Kidney epithelial cell (primary cell): ENCODE measurements at places on chromosomes 7 and 10. TPM values are rescaled to one million over a fixed set of nuclear protein-coding genes. Genes with fewer than 3 reads are reported as not detected.

The VWC2 gene
- total RNA-seq = under 0.01 TPM in 2 replicates

The CYTH3 gene
- total RNA-seq = 24.9 and 44.8 TPM in 2 replicates

The LRRC18 gene
- total RNA-seq = not detected in 2 replicates

The OPN1SW gene
- not detected in 2 replicates for total RNA-seq

The PSD gene
- 2.0 and 3.8 TPM in 2 replicates for total RNA-seq

The CPVL gene
- total RNA-seq = 19.1 and 25.9 TPM in 2 replicates

The CC2D2B gene
- not detected in 2 replicates for total RNA-seq

The GIMAP6 gene
- total RNA-seq = 0.34 TPM in 1 of 2 replicates, not detected in the other

The APBB1IP gene
- 0.07 and 1.8 TPM in 2 replicates for total RNA-seq

The CAMK2B gene
- 0.68 TPM in 1 of 2 replicates, not detected in the other for total RNA-seq

The NKX1-2 gene
- not detected in 2 replicates for total RNA-seq

The FRAT2 gene
- total RNA-seq = 10.7 and 13.6 TPM in 2 replicates

The GPR146 gene
- total RNA-seq = 0.21 TPM in 2 replicates

The ABCA13 gene
- 0.71 and 1.7 TPM in 2 replicates for total RNA-seq

The SLC39A12 gene
- total RNA-seq = not detected in 2 replicates

The TNS3 gene
- total RNA-seq = 41.2 and 57.0 TPM in 2 replicates

The ABCB8 gene
- total RNA-seq = 36.8 and 37.1 TPM in 2 replicates

DNA sequence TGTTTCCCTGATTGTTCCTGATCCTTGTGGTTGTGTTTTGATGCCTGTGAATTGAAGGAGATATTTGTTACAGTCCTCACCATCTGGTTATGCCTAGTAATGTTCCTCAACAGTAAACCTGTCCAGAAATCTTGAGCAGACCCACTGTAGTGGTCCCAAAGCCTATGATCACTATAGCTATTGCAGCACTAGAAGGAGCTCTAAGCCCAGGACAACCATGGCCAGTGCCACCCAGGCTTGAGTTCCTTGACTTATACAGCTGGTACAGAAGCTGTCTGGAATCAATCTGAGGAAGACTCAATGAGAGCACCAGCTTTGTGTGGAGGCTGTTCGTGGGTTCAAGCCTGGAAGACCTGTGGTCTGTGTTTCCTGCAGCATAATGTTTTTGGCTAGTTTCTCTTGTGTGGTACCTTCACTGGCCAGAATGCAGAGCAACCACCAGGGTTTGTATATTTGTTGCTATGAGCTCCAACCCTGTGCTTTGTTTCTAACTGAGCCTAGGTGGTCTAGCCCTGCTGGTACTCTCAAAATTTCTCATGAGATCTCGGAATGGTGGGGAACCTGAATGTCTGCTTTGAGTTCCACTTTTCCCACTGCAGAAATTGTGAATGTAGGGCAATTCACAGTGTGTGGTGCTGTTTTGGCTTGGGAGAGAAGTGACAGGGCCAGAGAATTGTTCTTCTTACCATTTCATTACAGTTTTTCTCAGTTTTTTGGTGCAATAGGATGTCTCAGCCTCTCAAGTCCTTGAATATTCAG is 355.2 kb downstream of the SUGCT start:
- no peak for DNase-seq

GRCh38 chr7:29384277-29384676 is 179.4 kb upstream of the PRR15 start:
- DNase-seq = no peak

DNA sequence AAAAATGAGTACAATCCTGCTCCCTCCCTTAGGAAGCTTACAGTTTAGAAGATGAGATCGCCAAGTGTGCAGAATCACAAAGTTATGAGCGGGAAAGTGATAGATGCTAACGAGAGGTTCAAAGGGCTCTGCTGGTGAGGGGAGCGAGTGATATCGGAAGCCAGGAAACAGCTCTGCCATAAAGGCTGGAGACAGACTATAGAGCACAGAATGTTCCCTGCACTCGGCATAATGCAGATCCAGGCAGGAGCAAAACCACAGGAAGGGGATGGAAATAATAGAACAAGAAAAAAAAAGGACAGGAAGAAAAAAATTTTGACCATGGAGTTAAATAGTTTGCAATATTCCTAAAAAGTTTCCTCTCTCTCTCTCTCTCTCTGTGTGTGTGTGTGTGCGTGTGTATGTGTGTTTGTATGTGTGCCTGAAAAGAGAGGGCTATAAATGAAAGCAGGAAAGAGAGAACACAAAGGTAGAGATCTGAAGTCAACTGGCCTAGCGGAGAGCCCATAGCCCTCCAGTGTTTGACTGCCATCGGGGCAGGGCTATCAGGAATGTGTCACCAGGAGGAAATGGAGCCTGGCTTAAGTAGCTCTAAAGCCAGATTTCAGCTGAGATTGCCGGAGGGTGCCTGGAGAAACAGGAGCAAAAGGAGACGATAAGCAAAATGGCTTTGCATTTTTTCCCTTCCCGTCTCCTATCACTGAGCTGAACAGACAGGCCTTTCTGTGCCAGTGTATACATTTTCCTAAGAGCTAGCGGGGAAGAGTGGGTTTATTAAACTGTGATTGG is 175.8 kb upstream of the LYZL1 start:
- no peak for DNase-seq

DNA sequence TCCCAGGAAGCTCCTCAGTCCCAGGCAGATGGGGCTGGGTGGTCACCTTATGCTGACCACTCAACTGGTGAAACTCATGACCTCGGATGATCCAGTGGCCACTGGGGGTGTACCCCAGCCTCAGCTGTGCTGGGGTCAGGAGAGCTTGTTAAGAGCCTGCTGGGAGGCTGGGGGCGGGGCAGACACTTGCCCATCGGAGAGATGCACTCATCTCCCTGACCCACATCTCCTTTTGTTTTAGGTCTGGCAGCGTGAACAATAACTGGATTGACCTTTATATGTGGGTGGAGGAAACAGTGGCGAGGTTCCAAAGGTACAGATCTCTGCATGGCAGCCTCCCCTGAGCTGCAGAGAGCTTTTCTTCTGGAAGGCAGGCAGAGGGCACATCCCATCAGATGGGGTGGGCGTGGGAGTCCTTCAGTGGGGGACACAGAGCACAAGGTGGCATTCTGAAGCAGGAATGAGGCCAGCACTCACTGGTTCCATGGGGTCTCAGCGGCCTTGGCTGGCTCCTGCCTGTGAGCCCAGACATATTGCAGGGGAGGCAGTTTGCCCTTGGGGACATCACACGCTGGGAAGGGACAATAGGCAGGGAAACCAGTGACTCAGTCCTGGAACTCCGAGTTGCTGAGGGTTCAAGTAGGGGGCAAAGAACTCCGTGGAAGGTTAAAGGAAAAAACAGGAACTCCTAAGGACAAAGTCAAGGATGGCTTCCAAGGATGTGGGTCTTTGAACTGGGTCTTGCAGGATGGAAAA is 5.2 kb downstream of the ANTXRL start:
- DNase-seq = no peak

GRCh38 chr10:132202070-132202970 is 15.6 kb downstream of the DPYSL4 start:
- DNase-seq = no peak

DNA sequence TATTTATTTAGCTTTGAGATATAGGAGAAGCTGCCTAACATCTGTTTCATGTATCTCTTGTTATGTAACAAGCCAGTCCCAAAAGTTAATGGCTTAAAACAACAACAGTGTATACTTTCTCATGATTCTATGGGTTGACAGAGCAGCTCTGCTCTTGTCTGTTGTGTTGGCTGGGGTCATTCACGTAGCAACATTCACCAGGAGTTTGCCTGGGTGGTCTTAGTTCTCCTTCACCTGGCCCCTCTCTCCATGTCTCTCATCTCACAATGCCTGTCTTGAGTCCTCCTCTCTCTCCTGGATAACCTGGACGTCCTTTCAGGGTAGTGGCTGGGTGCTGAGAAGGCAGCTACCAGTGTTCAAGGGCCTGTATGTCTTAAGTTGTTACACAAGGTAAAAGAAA is 27.5 kb downstream of the INPP5F start:
- no peak for DNase-seq

GRCh38 chr7:112781558-112781957 is 8.6 kb downstream of the TMEM168 start:
- DNase-seq = no peak

- DNase-seq = no peak
These were observed 10.3 kb upstream of the OGDH start for GRCh38 chr7:44595934-44596635.

DNA sequence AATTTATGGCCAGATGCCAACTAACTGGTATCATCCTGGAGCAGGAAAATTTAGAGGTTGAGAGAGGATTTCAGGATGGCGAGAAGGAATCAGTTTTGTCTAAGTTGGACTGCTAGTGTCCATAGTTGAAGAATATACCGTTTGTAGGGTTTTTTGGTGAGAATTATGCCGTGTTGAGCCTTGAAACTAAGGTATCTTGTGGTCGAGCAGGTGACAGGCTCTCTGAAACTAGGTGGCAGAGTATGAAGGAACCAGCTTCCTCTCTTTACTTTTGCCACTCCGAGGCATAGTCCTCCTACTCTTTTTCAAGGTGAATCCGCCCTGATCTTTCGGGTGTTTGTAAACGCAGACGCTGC is 9.7 kb downstream of the MDFIC start:
- no peak for DNase-seq

GRCh38 chr10:110717781-110718589 is 73.8 kb downstream of the RBM20 start:
- no peak for DNase-seq

- DNase-seq = no peak
These were observed 72.3 kb upstream of the TAS2R16 start for GRCh38 chr7:123067814-123068213.

- no peak for DNase-seq
These were observed 473.1 kb downstream of the NXPH1 start for GRCh38 chr7:8906396-8907075.

GRCh38 chr10:104766341-104766740 is 125.3 kb downstream of the SORCS3 start:
- DNase-seq = peak; percentile 31

GRCh38 chr7:27212497-27213432 is 12.9 kb upstream of the HOXA13 start:
- no peak for DNase-seq

DNA sequence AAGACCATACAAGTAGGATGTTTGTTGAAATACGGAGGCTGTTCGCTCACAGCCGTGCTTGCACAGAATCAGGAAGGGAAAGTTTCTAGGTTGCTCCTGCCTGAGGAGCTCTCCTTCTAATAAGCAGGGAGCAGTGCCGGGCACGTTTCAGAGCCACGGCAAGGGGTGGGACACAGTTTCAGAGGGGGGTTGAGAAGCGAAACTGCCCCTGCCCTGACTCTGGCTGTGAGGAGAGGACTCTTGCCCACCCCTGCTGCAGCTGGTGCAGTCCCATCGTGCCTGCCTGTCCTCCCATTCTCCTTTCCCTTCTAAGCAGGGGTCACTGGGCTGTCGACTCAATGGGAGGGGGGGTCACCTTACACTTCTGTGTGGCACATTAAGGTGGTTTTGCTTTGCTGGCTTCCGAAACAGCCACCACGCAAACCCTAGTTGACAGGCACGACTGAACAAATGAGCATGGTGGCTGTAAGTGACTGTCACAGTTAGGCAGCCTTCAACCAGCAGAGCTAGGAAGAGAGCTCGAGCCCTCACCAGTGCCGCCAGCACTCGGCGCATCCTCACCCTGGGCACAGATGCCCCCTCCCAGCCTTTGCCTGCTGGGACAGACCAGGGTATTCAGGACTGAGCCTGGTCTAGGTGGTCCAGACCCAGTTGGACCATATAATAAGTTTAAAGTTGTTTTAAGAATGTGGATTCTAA is 37.5 kb downstream of the ZNF467 start:
- DNase-seq = no peak

DNA sequence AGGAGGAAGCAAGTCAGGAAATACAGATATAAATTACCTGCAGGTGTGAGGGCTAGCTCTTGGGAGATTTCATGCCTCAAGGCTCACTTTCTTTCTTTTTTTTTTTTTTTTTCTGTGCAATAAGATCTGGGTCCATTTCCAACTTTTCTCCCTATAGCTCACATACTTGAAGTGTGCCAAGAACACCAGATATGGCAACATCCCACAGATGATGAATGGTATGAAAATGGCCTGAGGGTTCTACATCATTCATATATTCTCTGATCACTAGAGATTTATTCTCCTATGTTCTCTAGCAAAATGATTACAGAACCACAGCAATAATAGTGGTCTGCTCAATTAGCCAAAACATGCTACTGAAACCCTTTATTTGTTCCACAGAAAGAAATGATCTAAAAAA is 117.2 kb downstream of the LRRTM3 start:
- DNase-seq = no peak

DNA sequence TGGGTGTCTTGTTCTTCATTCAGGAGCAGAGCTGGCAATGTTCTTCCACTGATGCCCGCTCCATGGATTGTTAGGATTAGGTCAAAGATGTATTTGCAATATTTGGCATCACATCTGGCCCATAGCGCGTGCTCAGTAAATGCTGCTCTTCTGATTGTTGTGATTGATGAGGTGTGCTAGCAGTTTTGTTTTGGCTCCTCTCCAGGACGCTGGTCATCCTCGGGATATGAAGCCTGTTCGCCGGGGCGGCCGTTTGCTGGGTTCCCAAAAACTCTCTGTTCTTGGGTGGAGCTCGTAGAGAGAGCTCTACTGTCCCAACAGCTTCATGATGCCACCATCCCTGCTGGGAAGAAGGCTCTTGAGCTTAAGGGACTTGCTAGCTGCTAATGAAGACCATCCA is 96.9 kb downstream of the XRCC2 start:
- no peak for DNase-seq

- no peak for DNase-seq
These were observed 204.0 kb downstream of the FZD1 start for GRCh38 chr7:91468256-91468655.

DNA sequence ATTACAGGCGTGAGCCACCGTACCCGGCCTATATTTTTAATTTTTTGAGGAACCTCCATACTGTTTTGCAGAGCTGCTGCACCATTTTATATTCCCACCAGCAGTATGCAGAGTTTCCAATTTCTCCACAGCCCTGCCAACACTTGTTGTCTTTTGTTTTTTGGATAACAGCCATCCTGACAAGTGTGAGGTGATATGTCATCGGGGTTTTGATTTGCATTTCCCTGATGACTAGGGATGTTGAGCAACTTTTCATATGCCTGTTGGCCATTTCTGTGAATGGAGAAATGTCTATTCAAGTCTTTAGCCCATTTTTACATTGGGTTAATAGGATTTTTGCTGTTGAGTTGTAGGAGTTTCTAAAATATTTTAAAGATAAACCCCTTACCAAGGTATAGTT is 22.2 kb downstream of the ENTPD7 start:
- no peak for DNase-seq

- no peak for DNase-seq
These were observed 12.6 kb upstream of the NRBF2 start for GRCh38 chr10:63120554-63120953.
